ENCODE measurements at places on chromosomes 2 and 18.

GRCh38 chr2:102075479-102075878 lies 67.1 kb upstream of the IL1R1 start:
- no peak for DNase-seq

DNA sequence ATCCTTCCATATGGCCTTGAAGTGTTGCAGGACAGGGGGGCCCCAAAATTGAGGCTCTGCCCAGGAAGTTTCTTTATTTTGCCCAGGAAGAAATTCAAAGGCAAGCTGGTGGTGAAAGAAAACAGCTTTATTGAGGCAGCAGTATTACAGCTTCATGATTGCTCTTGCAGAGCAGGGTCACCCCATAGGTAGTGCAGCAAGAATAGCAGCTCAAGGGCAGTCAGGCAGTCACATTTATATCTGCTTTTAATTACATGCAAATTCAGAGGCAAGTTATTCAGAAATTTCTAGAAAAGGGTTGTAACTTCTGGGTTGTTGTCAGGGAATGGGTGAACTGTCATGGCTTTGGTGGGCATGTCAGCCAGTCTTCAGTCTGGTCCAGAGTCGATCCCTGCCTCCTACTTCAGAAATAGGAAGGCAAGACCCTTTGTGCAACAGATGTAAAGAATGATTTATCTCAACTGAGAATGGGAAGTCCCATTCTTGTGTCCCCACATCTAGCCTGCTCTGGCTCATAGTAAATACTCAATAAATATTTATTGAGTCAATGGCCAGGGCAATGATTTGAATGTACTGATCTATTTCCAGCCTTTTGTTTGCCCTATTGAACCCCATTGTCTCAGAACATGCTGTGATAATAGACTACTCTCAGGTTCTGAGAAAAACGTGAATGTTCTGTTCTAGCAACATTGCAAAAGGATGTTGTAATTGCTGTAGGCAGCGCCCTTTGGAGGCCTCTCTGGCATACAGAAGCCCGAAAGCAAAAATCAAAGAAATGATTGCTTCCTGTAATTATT lies 129.8 kb downstream of the MYO3B start:
- no peak for DNase-seq

GRCh38 chr2:159553727-159554126 lies 62.6 kb downstream of the BAZ2B start:
- DNase-seq = no peak

DNA sequence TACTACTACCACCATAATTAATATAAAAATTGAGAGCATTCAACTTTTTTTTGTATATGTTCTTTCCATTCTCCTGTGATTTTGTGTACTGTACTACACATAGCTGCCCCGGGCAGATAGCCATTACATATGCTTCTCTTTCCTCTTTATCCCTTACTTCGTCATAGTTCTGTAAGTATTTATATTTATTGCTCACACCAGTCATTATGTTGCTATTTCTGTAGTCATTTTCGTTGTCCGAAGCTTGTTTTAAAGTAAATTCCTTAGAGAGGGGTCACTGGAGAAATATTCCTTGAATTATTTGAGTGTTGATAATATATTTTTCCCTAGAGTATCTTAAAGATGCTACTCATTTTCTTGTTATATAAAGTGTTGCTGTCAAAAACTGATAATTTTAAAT lies 144.0 kb downstream of the CLIP4 start:
- DNase-seq = no peak

DNA sequence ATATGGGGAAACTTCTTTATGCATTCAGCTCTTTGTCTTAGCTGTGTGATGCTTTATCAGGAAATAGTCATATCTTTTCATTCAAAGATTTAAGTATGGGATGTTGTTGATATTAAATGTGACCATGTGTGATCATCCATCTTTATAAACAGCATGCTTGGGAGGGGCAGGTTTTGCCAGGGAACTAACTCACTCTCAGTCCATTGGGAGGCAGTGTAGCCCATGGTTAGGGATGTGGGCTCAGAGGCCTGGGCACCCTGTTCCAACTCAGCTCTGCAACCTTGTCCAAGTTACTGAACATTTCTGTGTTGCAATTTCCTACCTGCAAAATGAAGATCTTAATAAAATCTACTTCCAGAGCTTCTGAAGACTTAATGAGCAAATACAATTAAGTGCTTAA lies 92.0 kb upstream of the BCL2L11 start:
- DNase-seq = no peak

GRCh38 chr2:65431421-65432226 lies 775 bp downstream of the SPRED2 start:
- peak; percentile 69 for DNase-seq

GRCh38 chr2:221779614-221780067 lies 207.5 kb upstream of the EPHA4 start:
- DNase-seq = no peak

DNA sequence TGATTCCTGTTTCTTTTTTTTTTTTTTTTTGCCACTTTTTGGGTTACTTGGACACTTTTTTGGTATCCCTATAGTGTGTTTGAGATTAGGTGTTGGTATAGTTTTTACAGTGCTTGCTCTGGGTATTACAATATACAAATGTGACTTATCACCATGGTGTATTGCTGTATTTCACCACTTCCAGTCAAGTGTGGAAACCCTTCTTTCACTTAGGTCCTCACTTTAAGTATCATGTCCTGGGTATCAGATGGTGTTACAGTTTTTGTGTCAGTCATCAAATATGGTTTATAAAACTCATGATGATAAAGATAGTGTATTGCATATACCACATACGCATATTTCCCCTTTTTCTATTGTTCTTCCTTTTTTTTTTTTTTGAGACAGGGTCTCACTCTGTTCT lies 1.8 kb downstream of the ATP9B start:
- no peak for DNase-seq

GRCh38 chr2:1800716-1801388 lies 56.5 kb upstream of the PXDN start:
- no peak for DNase-seq

GRCh38 chr2:233100192-233100998 lies 40.3 kb downstream of the INPP5D start:
- DNase-seq = no peak

DNA sequence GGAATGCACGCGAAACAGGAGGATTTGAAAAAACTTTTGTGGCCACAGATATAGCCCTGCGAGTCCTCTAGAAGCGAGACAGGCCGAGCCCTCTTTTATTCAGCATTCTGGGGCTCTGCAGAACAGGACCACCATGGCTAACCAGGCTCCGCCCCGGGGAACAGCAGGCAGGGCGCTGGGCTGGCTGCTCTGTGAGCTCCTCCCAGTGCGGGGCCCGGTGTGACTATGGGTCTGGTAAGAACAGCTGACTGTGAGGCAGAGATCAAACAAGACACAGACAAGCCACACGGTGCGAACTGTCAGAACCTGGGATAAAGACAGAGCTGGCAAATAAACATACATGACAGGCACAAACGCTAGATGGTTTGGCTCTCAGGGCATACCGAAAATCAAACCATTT lies 15.5 kb downstream of the PXDN start:
- no peak for DNase-seq

GRCh38 chr2:8409461-8410260 lies 272.2 kb upstream of the ID2 start:
- DNase-seq = no peak

GRCh38 chr18:22828171-22828570 lies 105.0 kb upstream of the RBBP8 start:
- no peak for DNase-seq

- no peak for DNase-seq
Observed at GRCh38 chr2:39515273-39515896, 78.3 kb upstream of the MAP4K3 start.

- no peak for DNase-seq
Observed at GRCh38 chr2:215722125-215722524, 286.3 kb upstream of the FN1 start.

DNA sequence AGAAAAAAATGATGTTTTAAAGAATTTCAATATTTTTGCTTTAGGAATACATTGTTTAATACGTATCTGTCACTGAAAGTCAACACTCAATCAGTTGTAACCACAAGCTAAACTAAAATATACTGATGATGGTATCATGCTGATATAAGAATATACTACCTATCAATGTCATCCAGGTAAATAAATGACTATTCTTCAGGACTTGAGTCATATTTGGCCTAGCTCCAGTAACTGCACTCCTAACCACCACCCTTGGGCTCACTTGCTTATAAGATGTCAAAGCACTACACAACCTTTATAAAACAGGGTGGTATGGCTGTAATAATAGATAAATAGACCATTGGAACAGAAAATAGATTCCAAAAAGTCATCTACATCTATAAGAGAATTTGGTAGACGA lies 48.8 kb downstream of the RND3 start:
- no peak for DNase-seq

GRCh38 chr2:94966689-94967088 lies 58.8 kb upstream of the MAL start:
- no peak for DNase-seq

GRCh38 chr2:44962176-44962695 lies 20.7 kb downstream of the SIX3 start:
- no peak for DNase-seq

- DNase-seq = no peak
Observed at GRCh38 chr2:12923907-12924610, 207.3 kb downstream of the TRIB2 start.

GRCh38 chr2:232386740-232387450 lies 8.3 kb downstream of the ALPP start:
- DNase-seq = no peak

DNA sequence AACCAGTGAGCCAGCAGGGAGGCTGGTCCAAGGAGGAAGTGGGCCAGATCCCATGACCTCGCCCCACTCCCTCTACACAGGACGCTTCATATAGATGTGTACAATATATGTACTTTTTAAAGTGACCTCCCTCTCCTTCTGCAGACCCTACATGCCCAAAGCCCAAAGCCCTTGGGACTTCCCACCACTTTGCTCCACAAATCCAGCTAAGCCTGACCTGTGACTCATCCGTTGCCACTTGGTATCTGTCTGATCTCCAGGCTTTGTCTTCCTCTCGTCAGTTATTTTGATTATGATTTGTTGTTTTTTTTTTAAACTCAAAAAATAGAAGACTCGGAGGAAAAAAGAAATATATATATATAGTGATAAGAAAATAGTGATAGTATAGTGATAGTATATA lies 470.8 kb downstream of the KCNJ3 start:
- DNase-seq = no peak

GRCh38 chr2:188303363-188304031 lies 11.8 kb downstream of the GULP1 start:
- DNase-seq = no peak

DNA sequence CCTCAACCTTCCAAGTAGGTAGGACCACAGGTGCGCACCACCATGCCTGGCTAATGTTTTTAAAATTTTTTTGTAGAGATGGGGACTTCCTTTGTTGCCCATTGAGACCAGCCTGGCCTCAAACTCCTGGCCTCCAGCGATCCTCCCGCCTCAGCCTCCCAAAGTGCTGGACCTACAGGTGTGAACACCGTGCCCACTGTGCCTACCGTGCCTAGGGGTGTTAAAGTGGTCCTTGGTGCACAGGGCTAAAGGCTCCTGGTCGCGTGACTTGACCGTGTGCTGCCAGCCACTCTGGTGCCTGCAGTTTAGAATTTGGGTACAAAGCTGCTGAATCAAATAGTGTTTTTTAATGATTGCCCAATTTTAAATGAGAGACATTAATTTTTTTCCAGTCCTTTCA lies 51.0 kb upstream of the KCNG2 start:
- no peak for DNase-seq

GRCh38 chr2:6214471-6214870 lies 522.3 kb downstream of the SOX11 start:
- DNase-seq = no peak

DNA sequence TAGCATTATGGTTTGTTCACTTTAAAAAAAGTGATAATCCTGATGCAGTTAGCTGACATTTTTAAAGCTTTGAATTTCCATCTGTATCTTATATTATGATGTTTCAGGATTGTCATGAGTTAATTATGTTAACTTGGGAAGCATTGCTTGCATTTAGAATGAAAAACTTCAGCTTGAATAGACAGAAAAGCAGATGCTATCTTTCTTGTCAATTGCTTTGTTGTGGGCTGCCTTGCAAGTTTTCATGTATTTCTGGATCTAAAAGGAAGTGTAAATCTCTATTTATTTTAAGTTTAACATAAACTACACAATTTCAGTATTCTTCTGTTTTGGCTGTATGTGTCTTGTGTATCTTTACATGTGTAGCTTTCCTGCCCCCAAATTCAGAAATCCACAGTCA lies 479.5 kb downstream of the ARHGAP15 start:
- DNase-seq = no peak

DNA sequence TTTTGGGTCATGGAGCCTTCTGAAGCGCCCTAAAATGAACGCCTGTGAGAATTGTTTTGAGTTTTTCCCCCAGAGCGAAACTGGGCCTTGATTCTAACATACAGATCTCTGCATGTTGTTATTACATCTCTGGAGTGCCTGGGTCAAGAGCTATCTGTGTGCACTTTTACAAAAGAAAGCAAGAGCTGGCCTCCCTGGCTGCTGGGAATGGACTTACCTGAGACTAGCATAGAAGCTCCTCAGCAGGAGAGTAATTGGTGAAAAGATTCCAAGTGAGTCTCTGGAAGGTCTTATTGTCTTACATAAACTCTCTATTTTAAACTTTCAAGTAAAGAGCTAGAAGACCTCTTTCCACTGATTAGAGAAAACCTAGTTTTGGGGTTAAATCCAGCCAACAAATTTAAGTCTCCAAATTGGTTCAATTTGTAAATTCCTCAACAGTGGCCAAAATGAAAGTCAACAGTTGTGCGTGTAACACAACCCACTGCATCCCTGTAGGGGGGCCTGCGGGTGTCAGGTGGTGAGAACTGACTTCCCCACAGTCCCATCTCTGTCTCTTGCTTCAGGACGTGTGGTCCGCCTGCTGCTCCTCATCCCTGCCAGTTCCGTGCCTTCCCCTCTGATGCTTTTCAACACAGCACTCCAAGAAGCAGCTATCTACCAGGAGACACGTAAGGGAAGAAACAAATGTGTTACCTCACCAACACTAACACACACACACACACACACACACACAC lies 206.1 kb downstream of the SH3BP4 start:
- no peak for DNase-seq

- DNase-seq = no peak
Observed at GRCh38 chr18:80197528-80197927, 49.8 kb downstream of the PARD6G start.

GRCh38 chr2:97546711-97547110 lies 43.0 kb downstream of the ANKRD36B start:
- no peak for DNase-seq

DNA sequence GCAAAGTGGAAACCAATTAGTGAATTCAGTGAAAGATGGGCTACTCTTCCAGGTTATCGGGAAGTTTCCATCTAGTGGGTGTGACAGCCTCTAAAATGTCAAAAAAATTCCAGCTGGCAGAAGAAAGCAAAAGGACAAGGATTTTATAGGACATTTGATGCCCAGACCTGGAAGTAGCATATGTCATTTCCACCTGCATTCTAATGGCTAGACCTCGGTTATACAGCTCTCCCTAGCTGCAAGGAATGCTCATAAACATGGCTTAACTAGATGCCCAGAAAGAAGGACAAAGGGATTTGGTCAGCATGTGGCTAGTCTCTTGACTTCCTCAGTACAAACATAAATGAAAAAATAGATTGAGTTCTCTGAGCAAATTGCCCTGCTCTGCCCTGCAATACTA lies 215.4 kb downstream of the NYAP2 start:
- DNase-seq = no peak
